ENCODE measurements at places on chromosomes 2 and 18.

DNA sequence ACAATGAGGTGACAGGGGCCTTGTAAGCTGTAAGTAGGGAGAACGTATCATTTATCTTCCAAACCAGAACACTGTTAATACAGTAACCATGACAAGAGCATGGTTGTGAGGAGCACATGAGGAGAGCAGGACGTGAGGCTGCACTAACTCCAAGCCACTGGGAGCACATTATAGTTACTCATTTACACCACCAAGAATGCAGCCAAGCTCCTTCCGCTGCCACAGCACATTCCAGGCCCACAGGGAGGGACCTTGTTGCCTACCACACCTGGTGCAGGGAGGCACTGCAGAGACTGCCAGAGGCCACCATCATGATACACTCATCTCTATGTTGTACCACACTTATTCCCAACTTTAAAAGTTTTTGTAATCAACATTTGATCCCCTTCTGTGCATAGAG lies 13.5 kb upstream of the SFXN5 start:
- H3K4me3 ChIP-seq: no peak overlapping the region
- H3K36me3 ChIP-seq: no peaks in the 10 kb centered on the region
- no peaks in the 10 kb centered on the region for H3K4me1 ChIP-seq
- no peak overlapping the region for H3K27ac ChIP-seq
- no peak for DNase-seq

DNA sequence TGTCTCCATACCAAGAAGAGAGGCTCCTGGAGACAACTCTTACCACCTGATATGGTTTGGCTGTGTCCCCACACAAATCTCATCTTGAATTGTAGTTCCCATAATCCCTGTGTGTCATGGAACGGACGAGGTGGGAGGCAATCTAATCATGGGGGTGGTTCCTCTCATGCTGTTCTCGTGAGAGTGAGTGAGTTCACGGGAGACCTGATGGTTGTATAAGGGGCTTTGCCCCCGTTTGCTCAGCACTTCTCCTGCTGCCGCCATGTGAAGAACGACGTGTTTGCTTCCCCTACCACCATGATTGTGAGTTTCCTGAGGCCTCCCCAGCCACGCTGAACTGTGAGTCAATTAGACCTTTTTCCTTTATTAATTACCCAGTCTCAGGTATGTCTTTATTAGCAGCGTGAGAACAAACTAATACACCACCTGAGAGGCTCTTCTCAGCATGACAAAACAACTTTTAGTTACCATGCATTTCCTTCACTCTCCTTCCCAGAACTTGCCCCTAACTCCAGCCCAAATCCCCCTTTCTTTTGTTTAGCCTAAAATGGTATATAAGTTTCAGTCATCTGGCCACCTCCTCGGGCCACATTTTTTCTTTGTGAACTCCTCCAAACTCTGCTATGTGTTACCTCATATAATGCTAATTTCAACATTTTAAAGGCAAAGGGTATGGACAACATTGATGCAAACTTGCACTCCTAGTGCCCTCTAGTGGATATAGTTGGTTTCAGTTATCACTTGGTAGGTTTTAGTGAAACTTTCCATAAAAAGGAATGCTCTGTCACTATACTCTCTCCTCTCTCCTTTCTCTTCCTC lies 58.6 kb upstream of the SLC25A52 start:
- H3K27ac ChIP-seq: no peak overlapping the region
- DNase-seq: peak; percentile 11
- no peak overlapping the region for H3K4me3 ChIP-seq
- H3K36me3 ChIP-seq: no peaks in the 10 kb centered on the region
- H3K4me1 ChIP-seq: no peaks in the 10 kb centered on the region

GRCh38 chr18:49378458-49378857 lies 82.0 kb downstream of the DYM start:
- H3K27me3 ChIP-seq: no peaks in the 10 kb centered on the region
- H3K4me1 ChIP-seq: no peaks in the 10 kb centered on the region
- H3K4me3 ChIP-seq: no peak overlapping the region
- no peak for DNase-seq
- H3K27ac ChIP-seq: no peak overlapping the region
- peaks cover 21% of the 10 kb centered on the region for H3K36me3 ChIP-seq

- peaks cover 28% of the 10 kb centered on the region for H3K4me1 ChIP-seq
- DNase-seq: no peak
Observed at GRCh38 chr2:119684518-119684917, 5.5 kb downstream of the TMEM177 start.

DNA sequence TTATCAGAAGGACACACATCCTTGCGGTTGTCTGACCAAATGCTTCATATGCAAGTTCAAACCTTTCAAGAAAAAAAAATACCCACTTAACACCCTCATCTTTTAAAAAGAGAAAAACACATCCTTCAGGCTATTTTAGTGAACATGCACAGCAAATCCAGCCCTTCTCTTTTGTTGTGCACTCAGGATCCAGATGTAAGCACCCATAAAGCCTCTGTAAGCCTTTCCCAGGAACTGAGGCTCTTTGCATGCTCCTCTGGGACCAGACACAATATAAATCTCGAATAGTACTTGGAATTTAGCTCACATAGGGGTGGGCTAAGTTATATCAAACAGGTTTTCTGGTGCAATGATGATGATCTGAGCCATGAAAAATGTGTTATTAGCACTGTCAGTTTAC lies 308.8 kb upstream of the FAM98A start:
- H3K4me3 ChIP-seq: no peak overlapping the region
- H3K36me3 ChIP-seq: no peaks in the 10 kb centered on the region
- no peak for DNase-seq

GRCh38 chr18:74745633-74746403 lies 148.1 kb downstream of the ZNF407 start:
- H3K4me1 ChIP-seq: no peaks in the 10 kb centered on the region
- H3K27ac ChIP-seq: no peak overlapping the region
- no peak for DNase-seq
- H3K4me3 ChIP-seq: no peak overlapping the region
- H3K27me3 ChIP-seq: no peaks in the 10 kb centered on the region

Data from naive B cell (primary cell).